ENCODE measurements at places on chromosomes 2 and 18.

GRCh38 chr2:10173258-10174005 lies 50.9 kb downstream of the RRM2 start:
- no peak for DNase-seq

DNA sequence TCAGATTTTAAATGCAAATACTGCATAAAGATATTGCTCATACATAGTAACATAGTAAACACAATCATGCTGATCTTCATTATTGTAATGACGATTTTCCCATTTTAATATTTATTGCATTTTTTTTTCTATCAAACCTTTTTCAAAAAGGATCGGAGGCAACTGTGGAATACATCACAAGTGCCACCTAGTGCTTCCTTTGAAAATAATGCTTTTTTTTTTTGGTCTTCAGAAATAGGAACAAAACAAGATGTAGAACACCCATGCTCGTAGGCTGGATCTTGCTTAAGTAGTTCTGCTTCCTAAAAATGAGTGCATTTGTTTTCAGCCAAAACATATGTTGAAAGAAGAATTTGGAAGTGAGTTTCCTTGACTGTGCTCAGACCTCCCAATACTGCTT lies 35.7 kb upstream of the GPR155 start:
- DNase-seq, result peak; percentile 13

- peak; percentile 59 for DNase-seq
These were observed 80.7 kb upstream of the MEX3C start for GRCh38 chr18:51278045-51278649.

GRCh38 chr2:160869411-160869810 lies 290.8 kb upstream of the TANK start:
- DNase-seq, result no peak

- no peak for DNase-seq
These were observed 2.7 kb downstream of the CXCR4 start for GRCh38 chr2:136115183-136115761.

- no peak for DNase-seq
These were observed 62.4 kb downstream of the KCMF1 start for GRCh38 chr2:85033388-85033787.

DNA sequence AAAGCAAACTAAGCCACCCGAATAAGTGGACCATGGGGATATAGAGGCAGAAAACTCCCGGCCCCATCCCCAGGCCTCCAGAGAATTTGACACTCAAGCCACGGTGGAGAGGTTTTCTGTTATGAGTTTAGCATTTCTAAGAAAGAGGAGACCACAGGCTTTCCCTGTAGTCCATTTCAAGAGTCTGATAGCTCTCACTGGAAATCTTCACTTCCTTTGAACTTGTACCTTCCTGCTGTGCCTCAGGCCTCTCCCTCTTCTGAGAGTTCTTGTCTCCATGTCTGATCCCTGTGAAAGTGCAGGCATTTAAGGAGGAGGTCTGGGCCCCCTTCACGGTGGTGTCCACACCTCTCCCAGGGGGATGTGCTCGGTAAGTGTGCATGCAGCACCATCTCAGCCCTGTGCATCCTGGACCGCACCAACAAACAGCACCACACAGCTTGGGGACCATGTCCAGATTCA lies 113.7 kb downstream of the BCL2 start:
- peak; percentile 30 for DNase-seq

GRCh38 chr2:204897561-204897960 lies 352.3 kb downstream of the PARD3B start:
- no peak for DNase-seq

DNA sequence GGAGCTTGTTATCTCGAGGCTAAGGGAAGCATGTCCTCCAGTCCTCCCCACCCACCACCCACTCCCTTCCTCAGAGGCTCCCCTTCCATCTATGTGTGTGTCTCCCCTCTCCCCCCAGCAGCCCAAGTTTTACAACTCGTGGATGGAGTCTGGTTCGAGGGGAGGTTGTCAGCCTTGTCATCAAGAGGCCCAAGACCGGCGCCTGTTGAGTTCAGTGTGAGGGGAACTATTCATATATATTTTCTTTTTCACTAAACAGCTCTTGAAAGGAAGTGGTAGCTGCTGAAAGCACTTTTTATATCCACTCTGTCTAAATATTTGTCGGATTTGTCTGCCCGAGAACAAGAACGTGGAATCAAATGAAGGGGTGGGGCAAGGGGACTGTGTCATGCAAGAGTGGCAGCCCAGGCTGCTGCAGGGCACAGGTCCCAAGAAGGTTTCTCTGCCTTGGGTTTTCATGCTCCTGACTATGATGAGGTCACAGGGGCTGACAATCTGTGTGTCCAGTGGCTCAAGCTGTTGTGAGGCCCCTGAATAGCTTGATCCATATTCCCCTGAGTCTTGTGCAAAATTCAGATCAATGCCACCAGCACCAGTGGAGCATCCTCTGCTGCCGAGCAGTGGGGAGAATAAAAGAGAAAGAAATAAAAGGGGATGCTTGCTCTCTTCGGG lies 35.0 kb downstream of the NRP2 start:
- no peak for DNase-seq

DNA sequence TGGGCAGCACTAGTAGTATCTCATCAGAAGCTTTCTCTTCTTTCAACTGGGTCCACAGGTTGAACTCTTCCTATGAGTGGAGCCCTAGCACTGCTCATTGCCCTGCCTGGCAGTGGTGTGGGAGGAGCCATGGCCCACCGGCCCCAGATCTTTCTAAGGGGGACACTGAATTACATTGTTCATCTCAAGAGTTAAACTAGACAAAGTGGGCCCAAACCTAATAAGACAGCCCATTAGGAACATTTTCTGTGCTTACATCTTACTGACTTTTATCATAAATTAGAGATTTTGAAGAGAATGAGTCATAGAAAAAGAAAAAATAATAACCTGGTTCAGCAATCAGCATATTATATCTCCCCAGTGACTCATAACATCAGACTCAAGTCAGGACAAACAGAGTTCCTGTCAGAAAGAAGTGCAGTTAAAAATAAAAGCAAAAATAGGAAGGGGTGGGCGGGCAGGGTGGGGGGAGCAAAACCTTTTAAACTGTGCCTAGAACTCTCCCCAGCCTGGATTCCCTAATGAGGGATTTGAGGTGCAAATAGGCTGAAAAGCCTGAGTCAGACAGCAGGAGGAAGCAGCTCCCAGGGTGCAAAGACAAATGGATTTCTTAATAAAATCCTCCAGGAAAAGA lies 161.6 kb upstream of the TRIB2 start:
- no peak for DNase-seq

DNA sequence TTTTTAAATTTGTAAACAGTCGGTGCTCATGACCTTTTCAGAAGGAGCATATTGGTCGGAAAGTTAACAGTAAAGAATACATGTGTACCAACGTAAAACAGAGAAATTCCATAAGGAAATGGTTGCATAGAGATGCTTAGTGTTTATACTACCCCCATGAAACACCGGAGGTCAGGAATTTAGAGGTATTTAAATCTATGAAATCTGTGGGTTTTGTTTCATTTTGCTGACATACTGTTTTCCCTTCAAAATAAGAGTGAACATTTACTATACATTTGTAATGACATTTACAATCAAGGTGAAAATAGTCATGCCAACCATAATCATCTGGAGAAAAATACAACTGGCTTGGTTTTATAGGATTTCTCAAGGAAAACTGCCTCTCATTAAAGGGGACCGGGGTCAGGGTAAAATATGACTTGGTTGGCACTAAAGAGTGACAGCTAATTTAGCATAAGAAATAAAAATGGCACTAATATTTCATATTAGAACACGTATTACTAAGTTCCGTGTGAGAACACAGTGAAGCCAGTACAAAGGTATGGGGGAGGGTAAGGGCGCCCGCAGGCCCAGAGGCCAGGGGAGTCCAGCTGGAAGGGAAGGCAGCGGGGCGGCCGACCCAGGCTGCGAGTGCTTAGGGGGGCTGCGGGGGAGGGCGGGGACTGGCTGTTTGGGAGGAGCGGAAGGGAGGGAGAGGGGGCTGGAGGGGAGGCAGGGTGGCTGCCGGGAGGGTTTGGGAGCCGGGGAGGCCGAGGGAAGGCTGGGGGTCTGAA lies 1.1 kb upstream of the RNU4ATAC start:
- DNase-seq, result no peak

DNA sequence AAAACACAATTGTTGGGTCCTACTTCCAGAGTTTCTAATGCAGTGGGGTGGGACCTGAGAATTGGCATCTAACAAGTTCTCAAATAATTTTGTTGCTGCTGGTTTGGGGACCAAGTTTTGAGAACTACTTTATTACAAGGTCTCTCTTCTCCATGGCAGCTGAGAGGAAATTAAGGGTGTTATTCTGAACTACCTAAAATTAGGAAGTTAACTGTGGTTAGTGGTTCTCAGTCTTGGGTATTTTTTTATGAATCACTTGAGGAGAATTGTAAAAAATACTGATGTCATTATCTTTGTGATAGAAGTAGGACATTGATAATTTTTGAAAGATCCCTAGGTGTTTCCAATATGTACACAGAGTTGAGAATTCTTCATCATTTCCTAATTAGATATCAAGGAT lies 210.2 kb downstream of the MC4R start:
- DNase-seq, result no peak

DNA sequence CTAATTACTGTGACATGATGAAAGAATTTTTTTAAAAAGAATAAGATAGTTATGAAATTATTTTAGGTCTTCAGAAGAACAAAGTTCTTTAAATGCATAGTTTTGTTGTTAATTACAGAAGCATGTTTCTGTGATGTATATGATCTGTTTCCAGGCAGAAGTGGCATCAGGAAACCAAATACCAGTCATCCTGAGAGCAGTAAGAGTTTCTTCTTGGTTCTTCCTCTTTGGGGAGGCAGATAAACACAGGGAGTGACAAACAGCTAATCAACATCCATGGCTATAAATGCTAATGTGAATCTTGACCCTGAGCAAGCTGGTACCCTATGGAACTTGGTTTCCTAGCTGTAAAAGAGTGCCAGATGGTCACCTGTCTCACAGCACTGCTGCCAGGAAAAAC lies 29.2 kb downstream of the WIPF1 start:
- peak; percentile 25 for DNase-seq

DNA sequence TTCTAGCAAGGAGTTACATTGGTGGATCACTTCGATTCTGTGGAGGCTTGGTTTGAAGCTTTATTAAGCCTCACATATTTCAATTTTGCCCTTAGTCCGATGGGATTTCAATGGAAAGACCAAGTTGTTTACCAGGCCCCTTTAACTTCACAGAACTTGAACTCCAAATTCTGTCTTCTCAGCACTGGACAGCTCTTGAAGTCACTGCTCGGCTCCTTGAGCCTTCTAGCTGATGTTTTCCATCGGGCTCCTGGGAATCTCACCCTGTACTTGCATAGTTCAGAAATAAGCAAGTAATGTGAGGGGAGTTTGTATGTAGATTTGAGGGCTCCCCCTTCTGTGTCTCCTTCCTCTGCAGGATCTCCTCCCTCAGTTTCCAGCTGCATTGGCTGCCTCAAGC lies 15.1 kb downstream of the OXER1 start:
- DNase-seq, result no peak

- no peak for DNase-seq
These were observed 99.7 kb downstream of the RBM43 start for GRCh38 chr2:151161821-151162551.

DNA sequence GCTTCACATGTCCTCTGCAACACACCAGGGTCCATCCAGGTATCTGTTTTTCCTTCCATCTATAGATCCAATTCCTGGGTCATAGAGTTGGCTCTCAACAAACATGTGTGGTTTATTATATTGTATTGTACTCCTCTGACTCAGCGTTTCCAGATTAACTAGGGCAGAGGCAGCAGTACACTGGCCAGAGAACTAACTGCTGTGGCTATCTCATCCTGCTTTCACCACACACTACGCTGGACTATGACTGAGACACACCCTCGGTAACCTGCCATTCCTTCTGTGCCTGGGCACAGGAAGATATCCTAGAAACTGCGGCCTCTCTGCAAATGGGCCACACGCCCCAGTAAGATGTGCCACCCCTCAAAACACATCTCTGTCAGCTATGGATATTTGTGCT lies 159.8 kb upstream of the STK17B start:
- no peak for DNase-seq

- no peak for DNase-seq
These were observed 380.9 kb upstream of the GYPC start for GRCh38 chr2:126275098-126275497.

- no peak for DNase-seq
These were observed 68.9 kb downstream of the EPAS1 start for GRCh38 chr2:46365913-46366667.

GRCh38 chr18:32378705-32379104 lies 92.0 kb downstream of the GAREM1 start:
- no peak for DNase-seq

DNA sequence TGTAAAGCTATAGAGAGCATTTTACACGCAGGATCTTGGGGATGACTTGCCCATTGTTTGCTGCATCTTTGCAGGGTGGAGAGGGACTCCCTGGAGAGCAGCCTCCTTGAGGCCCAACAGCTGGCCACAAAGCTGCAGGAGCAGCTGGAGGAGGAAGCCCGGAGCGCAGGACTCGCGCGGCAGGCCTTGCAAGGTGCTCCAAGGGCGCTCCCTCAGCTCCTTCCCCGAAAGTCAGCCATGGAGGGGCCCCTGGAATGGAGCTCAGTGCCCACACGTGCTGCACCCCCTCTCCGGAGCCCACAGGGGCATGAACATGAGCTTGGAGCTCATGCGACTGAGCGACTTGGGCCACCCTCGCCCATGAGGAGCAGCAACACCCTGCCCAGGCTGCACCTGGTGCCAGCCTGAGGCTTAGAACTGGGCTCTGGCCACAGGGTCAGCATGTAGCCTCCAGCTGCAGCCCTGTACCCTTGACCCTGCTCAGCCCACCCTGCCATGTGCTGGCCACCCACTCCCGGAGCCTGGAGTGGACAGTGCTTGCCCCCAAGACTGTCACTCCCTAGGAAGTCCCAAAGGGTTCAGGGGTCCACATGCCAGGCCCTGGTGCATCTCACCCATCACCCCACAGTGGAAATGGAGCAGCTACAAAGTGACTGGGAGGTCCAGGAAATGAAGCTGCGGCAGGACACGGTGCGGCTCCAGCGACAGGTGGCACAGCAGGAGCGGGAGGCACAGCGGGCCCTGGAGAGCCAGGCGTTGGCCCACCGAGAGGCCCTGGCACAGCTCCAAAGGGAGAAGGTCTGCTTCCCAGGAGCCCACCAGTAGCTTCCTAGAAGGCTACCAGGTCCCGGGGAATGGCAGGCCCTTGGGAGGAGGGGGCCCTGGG lies 43.0 kb downstream of the CROCC2 start:
- no peak for DNase-seq

- peak; percentile 14 for DNase-seq
These were observed 80.0 kb downstream of the COPS8 start for GRCh38 chr2:237165405-237166276.

DNA sequence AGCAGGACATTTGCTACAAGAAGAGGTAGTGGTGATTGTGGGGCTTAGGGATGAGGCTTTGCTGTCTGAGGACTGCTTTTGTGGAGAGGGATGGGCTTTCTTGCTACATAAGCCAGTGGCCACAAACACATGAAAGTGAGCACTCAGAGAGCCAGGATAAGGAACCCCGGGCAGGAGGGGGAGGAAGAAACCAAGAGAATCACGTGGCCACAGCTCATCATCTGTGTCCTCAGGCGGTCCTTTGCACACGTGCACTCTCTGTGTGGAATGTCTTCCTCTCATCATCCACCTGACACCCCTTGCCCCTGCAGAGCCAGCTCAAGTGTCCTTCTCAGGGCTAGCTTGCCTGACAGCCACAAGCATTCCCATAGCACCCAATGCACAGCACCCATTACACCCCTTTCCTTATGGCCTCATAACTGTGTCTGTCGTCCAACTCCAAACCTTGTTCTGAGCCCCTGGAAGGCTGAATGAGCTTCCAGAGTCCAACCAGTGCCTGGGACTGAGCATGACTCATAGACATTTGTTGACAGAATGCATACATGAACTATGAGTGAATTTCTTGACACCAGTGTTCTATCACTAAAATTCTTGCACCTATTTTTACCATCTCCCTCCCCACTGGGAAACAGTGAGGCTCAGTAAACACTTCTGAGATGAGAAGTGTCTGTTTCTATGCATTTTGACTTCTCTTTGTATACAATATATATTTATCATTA lies 398.3 kb downstream of the ALK start:
- DNase-seq, result no peak

Measured in GM12865 (cell line).